ENCODE measurements at places on chromosomes 7 and 10. TPM values are rescaled to one million over a fixed set of nuclear protein-coding genes. Genes with fewer than 3 reads are reported as not detected.

Gene ASB4
- total RNA-seq: not detected

Gene MGAM2
- total RNA-seq: not detected

Gene CCSER2
- total RNA-seq: 77.8 TPM

Gene PNLIP
- not detected for total RNA-seq

Gene PPRC1
- 56.5 TPM for total RNA-seq

Gene PARP12
- 96.9 TPM for total RNA-seq

Gene OR2A42
- total RNA-seq: not detected

Gene R3HCC1L
- total RNA-seq: 20.3 TPM

Gene MOGAT3
- not detected for total RNA-seq

Gene FAM237B
- not detected for total RNA-seq

Gene FRMPD2
- total RNA-seq: not detected

Gene CDHR1
- total RNA-seq: 0.26 TPM

Gene EDRF1
- total RNA-seq: 33.7 TPM

Gene BAMBI
- total RNA-seq: 0.18 TPM

Gene PRPS1L1
- total RNA-seq: not detected

Gene ZNF467
- total RNA-seq: 0.08 TPM

Gene HABP2
- not detected for total RNA-seq

Gene TMEM130
- not detected for total RNA-seq

Gene ADRB1
- 0.45 TPM for total RNA-seq

Gene TLX1
- not detected for total RNA-seq

Gene GIMAP8
- total RNA-seq: 22.3 TPM

Gene BCL7B
- 80.8 TPM for total RNA-seq

Gene SMARCD3
- 4.2 TPM for total RNA-seq

Gene LRRC17
- total RNA-seq: 0.21 TPM

Gene ANXA7
- total RNA-seq: 87.1 TPM

Gene TEX36
- not detected for total RNA-seq

Gene SSC4D
- not detected for total RNA-seq

Gene VAX1
- not detected for total RNA-seq

Gene SLC39A12
- total RNA-seq: not detected

Gene GHRHR
- not detected for total RNA-seq

Gene ZNF425
- 0.55 TPM for total RNA-seq

Measured in activated CD8-positive, alpha-beta T cell treated with anti-CD3 and anti-CD28 coated beads, Interleukin-2, amount 10 ng/mL, durations not matched to agents 7 days and 5 days (primary cell).